ENCODE measurements at places on chromosomes 4 and X.
A peak's percentile ranks its signal among the peaks of the same experiment; 100 is the strongest.

GRCh38 chr4:121011138-121011537, 61.2 kb downstream of the NDNF start:
- DNase-seq, result no peak

- DNase-seq, result no peak
Observed at GRCh38 chr4:30429813-30430761, 290.1 kb upstream of the PCDH7 start.

- DNase-seq, result no peak
Observed at GRCh38 chrX:18166068-18166467, 54.6 kb downstream of the BEND2 start.

GRCh38 chrX:112753116-112753515, 73.4 kb upstream of the LHFPL1 start:
- DNase-seq, result no peak

GRCh38 chr4:6747294-6748051, 31.5 kb downstream of the BLOC1S4 start:
- no peak for DNase-seq

GRCh38 chr4:112168719-112169500, 23.7 kb downstream of the FAM241A start:
- DNase-seq, result no peak

- DNase-seq, result no peak
Observed at GRCh38 chr4:137523329-137523728, 9.0 kb downstream of the PCDH18 start.

GRCh38 chr4:83582289-83582785, 46.4 kb downstream of the GPAT3 start:
- no peak for DNase-seq

DNA sequence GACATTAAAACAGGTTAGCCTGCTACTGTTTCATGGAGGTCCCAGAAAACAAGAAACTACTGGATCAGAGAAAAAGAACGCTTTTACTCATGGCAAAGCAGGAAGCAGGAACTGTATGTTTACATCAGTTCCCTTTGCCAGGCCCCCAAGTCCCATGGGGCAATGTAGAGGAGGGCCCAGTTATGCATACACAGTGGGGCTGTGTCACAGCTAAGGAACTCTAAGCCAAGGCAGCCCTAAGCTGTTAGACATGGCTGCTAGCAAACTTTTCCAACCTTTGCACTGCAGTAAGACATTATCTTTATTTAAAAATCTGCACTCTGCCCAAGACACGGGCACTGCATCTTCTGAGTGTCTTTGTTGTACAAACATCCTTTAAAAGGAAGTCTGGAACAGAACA, 975.8 kb downstream of the C4orf33 start:
- DNase-seq, result no peak

DNA sequence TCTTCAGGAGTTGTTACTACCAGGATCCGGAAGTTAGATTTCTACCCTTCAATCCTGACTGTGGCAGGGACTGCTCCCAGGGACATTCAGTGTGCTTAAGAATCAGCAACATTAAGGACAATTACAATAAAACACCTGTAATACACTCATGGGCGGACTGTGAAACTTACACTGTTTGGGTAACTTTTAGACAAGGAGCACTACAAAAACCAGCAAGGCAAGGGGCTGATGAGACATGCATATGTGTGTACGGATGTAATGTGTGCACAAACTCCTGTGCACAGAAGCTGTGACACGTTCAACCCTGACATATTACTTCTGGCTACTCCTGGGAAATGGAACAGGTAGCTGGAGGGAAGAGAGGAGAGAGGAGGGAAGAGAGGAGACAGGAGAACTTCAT, 75.8 kb downstream of the FAT1 start:
- no peak for DNase-seq

- no peak for DNase-seq
Observed at GRCh38 chr4:16289897-16290554, 63.8 kb upstream of the TAPT1 start.

DNA sequence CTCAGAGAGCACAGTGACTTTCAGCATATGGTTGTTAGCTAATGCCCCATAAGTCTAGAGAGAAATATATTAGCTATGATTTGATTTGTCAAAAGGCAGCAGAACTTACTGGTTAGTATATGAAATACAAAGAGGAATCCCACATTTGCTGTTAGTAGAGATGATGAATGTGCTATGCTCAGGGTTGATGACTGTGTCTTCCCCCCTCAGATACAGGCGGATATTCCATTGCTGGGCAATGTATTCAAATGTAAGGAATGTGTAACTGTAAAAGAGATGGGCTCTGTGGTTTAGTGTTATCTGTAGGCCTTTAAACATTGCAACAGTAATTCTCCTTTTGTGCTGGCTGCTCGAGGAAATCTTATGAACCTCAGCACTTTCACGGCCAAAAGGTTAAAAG, 528.9 kb upstream of the ARX start:
- DNase-seq, result no peak

- no peak for DNase-seq
Observed at GRCh38 chr4:3287972-3288570, 4.8 kb upstream of the RGS12 start.

GRCh38 chrX:34891391-34891790, 51.2 kb upstream of the FAM47B start:
- DNase-seq, result no peak

DNA sequence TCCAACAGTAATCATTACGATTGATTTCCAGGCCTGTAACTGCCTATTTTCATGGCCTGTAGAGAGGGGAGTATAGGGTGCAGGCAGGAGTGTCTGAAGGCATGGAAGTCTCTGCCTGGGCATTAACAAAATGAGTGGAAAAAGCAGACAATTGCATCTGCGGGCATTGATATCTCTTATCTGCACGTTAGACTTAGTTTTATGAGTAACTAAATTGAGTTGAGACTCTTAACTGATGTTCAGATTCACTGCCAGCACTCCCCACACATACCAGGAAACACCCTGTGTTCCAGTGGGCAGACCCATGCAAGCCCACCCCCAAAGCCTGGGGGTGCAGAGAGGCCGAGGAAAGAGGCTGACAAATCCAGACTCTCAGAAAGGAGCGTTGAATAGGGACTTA, 33.3 kb downstream of the F11 start:
- no peak for DNase-seq

- no peak for DNase-seq
Observed at GRCh38 chrX:27968878-27969277, 12.4 kb downstream of the DCAF8L1 start.

DNA sequence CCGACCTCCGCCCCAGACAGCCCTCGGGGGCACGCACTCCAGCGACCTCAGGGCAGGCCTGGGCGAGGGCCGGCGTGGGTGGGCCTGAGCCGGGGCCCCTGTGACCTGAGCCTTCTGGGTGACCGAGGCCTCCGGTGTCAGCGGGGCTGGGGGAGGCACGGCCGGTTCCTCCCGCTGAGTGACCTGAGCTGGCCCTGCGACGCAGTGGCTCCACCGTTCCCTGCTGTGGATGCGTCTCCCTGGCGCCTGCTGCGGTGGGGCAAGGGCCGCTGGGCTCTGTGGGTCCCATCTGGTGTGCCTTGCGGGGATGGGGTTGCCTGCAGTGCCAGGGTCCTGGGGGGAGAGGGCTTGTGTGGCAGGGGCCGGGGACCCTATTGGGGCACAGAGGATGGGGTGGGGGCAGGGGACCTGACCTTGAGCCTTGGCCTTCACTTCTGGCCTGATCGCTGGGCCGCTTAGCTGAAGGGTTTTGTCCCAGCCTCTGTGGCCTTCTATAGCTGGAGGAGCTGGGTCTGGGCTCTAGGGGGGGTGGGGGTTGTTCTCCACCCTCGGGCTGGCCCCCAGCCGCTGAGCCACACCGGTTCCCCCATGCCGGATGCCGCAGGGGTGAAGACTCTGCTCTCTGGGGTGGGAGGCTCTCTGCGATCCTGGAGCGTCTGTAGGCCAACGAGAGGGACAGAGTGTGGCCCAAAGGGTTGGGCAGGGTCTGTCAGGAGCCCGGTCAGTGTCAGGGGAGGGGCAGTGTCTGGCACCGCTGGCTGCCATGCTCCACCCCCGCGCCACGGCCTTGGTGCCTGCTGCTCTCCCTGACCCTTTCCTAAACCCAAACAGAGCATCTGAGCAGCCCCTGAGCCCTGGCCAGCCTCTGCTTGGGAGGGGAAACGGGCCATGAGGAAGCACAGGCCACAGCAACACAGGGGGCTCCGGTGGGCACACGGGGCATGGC, 2.3 kb downstream of the NAT8L start:
- DNase-seq, result no peak

DNA sequence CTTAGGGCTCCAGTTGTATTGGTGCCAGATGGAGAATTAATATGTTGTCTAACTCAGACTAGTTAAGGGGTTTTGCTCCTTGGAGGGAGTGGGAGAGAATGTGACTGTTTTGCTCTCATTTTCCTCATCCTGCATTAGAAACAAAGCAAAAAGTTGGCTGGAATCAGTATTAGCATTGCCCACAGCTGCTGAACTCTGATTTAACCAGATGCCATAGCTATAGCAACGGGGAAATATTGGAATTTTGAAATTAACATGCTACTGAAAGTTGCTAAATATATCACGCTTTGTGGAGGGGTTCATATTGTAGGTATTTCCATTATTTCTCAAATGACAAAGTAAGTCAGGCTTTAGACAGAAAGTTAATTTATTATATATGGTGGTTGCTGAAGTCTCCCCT, 66.7 kb upstream of the EOLA2 start:
- no peak for DNase-seq

DNA sequence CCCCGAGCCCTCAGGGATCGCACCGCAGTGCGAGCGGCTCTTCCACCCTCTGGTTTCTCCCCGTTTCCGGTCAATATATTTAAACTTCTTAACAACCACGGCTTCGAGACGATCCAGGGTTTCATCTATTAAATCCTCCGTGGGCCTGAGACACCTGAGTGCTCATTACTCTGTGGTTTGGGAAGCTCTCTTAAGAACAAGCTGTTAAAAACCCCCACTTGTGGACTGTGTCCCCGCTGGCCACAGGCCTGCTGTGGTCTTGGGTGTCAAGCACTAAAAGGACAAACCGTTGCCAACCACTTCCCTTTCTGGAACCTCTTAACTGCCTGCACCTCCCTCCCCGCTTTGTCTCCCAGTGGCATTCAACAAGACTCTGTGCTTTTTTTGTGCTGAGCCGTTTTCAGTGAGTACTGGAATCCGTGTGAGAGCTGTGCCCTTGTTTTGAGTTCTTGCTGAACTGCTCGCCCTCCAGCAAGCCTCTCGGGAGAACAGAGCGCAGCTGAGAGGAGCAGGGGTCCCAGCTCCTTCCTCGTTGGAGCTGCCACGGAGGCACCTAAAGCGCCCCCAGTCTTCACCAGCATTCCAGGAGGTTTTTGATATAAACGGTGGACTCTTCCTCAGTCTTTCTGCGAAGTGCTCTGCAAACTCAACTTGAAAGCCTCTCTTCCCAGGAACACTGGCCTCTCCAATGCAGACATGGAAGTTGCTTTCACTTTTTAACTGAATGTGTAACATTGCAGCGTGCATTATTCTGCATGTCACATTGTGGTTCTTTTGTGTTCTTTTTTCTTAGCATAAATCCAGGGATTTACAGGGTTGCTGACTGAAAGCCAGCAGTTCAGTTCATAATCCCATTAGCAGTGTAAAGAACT, 691 bp upstream of the IGFBP7 start:
- peak; percentile 5 for DNase-seq

DNA sequence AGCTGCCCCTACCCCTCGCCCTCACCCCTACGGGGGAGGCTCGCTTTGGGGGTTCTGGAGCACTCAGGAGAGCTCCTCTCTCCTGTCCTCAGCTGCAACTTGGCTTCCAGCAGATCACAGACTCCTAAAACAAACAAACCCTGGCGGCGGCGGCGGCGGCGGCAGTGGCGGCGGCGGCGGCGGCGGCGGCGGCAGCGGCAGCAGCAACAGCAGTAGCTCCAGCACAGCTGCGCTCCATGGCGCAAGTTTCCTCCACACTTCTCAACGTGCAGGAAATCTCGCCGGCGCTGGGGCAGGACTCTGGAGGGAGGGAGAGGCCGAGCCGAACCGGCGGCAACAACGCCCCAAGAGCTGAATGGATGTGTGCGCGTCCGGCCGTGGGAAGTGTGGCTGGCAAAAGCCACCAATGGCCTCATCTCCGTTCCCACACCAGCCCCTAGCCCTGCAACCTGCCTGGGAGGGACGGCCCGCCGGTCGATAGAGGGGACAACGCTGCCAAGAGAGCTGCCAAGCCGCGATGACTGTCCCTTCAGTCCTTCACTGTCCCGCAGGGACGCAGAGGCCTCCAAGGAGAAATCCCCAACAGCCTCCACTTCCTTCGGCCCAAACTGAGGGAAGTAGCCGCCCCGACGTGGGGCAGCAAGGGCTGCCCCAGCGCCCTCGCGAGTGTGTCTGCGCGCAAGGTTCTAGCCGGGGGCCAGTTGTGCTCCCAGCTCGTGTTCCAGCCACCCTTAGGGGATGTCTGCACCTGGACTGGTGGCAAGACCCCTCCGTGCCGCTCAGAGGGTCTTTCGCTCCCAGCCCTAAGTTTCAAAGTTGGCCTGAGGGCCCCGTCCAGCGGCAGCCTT, 775 bp downstream of the SHROOM4 start:
- DNase-seq, result no peak

- DNase-seq, result no peak
Observed at GRCh38 chrX:1453395-1453783, 680 bp upstream of the ASMTL start.

GRCh38 chr4:113639326-113639725, 122.2 kb downstream of the CAMK2D start:
- no peak for DNase-seq

DNA sequence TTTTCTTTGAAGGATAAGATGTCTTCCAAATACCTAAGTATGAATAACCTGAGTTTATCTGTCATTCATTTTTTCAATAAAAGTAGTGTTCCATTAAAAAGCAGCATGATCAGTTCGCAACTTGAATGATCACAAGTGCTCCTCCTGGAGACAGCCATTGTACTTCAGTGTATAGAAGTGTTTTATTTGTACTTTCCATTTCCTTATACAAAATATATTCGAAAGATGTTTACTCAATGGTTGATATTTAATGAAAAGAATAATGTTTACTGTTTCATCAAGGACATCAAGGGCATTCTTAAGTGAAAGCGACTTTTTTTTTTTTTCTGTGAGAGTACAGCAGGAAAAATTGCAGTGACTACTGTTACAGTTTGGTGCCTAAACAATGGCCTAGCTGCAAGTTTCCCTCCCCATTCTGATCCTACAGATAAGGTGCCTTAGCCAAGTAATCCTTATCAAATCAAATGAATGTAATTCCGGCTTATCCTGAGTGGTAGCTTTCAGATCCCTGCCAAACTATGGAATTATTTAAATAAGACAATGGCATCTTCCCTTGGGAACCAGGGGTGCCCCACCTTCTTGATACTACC, 69.0 kb upstream of the IL15 start:
- no peak for DNase-seq

GRCh38 chr4:106530024-106530361, 161.4 kb upstream of the GIMD1 start:
- no peak for DNase-seq

GRCh38 chr4:79065262-79065661, 126.0 kb upstream of the PAQR3 start:
- DNase-seq, result no peak

- DNase-seq, result no peak
Observed at GRCh38 chr4:158313566-158313965, 103.3 kb downstream of the TMEM144 start.
